ENCODE measurements at places on chromosomes 7 and 10.
A peak's percentile ranks its signal among the peaks of the same experiment; 100 is the strongest.

DNA sequence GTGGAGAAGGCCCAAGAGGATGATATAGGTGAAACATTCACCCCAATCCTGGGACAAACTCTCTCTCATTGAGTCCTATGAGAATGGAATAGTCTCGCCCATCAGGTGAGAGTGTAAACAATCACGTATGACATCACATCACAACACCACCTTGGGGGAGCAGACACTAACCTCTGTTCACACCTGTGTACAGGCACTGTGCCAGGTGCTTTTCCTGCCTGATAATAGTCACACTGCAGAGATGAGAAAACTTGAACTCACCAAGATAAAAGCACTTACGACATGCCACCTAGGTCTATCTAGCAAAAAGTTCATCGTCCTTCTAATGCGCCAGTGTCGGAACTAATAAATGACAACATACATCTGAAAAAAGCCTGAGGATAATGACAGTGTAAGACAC lies 187.8 kb downstream of the FAM107B start:
- DNase-seq, result no peak

DNA sequence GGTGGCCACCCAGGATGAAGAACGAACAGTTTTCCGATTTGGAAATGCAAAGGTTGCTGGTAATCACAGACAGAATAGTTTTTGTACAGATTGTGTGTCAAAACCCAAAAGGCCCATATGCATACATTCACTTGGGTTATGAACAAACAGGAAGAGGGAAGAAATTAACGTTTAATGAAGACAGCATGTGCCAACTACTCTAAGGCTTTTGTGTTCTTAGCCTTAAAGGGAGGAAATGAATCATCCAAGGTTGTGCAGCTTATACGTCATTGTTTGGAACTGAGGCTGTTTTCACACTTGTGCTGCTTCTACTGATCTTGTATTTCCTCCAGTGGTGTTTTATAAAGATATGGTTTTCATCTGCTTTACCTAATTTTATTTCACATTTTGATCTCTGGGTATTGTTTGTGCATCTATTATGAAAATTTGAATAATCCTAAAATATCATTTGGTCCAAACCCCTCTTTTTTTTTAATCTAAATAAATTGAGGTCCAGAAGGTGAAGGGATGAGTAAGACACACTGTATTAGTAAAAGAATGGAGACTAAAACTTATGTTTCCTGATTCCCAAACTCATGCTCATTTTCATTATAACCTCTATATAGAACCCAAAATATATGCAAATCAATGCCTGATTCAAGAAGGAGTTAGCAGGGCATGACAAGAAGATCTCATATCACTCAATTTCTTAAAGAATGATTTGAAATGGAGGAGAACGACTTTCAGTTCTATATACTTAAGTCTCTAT lies 373.1 kb downstream of the THSD7A start:
- DNase-seq, result no peak

DNA sequence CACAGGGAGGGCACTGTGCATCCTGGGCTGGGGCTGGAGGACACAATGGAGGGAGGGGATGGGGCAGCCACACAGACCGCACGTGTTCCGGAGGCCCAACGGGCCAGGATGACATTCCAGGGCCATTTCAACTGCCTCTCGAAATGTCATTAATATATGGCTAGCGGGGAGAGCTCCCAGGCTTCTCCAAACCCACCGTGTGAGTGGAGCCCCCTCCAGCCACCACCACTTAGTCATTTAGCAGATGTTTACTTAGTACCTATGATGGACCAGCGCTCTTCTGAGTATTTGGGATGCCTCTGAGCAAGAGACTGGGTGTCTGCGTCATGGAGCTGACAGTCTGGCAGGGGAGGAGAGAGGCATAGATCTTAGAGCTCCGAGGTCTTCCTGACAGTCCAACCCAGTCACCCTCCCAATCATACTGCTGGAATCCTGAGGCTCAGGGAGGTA lies 107.3 kb downstream of the ZMIZ1 start:
- DNase-seq, result no peak

- DNase-seq, result no peak
These were observed 324.5 kb downstream of the PHF14 start for GRCh38 chr7:11298220-11298619.

DNA sequence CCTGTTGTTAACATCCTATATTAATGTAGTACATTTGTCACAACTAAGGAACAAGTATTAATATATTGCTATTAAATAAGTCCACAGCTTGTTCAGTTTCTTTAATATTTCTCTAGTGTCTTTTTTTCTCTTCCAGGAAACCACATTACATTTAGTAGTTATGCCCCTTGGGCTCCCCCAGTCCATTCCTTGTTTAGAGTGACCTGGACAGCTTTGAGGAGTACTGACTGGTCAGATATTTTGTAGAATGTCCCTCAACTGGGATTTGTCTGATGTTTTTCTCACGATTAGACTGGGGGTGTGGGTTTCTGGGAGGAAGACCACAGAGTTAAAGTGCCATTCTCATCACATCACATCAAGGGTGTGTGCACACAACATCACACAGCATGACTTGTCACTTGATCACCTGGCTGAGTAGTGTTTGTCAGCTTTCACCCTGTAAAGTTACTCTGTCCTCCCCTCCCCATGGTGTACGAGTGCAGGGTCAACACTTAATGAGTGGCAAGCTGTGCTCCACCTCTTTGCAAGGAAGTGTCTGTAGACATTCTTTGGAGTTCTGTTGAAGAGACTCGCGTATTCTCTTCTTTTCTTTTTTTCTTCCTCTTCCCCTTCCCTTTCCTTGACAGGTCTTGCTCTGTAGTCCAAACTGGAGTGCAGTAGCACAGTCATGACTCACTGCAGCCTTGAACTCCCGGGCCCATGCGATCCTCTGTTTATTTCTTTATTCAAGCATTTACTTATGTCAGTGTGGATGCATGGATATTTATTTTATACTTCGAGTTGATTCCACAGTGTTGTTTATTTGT lies 10.2 kb downstream of the LMTK2 start:
- DNase-seq, result no peak

- no peak for DNase-seq
These were observed 303.5 kb downstream of the KLF6 start for GRCh38 chr10:3481496-3481895.

DNA sequence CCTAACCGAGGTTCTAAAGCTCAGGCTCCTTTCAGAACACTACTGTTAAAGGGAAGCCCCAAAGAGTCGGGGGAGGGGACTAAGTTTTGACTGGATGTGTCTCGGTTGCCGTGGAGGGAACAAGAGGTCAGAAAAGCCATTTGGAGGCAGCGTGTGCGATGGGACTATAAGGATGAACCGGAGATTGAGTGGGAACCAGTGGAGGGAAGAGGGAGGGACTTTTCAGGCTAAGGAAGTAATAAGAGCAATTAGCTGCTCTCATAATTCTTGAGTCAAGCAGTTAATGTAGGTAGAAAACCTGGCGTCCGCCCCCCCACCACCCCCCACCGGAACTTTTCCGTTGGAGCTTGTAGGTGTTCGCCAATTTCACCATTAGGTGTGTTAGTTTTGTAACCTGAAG lies 491 bp upstream of the AKAP9 start:
- peak; percentile 49 for DNase-seq

DNA sequence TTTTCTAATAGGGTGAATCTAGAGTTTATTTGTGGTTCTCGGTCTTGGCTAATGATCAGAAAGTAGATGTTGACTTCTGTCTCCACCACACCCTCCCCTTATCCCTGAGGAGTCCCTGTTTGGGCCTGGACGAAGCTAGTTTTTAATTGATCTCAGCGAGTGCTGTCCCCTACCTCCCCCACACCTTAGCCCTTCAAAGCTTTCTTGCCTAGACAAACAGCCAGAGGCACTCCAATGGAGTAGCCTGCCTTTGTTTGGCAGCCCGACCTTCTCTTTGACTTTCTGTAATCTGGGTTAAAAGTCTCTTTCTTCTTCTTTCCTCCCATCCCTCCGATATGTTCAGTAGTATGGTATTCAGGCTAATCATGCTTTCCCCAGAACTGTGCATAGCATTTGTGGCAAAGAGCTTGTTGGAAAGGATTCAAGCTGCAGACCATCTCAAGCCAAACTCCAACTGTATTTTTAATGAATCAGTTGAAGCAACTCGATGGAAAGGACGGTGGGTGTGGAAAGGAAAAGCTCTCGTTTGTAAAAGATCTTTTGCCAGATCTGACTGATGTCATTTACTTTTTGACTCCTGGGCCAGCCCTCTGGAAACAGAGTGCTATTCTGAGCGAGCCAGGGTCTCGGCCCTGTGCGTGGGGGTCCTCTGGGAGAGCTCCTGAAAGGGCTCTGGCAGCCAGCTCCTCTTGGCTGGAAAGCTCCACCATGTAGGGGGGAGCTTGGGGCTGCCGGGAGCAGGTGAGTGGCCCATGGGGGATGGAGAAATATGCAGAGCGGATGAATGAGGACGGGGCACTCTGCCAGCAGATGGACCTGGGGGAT lies 4.5 kb downstream of the FAM180A start:
- no peak for DNase-seq

GRCh38 chr7:14016950-14017349 lies 27.5 kb upstream of the ETV1 start:
- no peak for DNase-seq

DNA sequence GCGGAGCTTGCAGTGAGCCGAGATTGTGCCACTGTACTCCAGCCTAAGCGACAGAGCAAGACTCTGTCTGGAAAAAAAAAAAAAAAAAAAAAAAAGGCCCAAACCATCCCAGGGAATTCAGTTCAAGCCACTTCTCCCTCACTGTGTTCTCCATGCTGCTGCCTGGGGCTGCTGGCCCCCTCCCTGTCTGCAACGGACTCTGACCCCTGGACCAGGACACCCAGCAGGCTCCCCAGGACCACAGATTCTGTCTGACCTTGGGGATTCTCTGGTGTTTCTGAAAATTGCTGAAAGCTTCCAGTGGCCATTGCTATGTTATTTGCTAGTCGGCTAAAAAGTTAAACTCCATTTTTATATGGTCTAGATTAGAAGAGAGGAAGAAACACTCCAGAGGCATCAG lies 261.7 kb upstream of the C7orf33 start:
- no peak for DNase-seq

DNA sequence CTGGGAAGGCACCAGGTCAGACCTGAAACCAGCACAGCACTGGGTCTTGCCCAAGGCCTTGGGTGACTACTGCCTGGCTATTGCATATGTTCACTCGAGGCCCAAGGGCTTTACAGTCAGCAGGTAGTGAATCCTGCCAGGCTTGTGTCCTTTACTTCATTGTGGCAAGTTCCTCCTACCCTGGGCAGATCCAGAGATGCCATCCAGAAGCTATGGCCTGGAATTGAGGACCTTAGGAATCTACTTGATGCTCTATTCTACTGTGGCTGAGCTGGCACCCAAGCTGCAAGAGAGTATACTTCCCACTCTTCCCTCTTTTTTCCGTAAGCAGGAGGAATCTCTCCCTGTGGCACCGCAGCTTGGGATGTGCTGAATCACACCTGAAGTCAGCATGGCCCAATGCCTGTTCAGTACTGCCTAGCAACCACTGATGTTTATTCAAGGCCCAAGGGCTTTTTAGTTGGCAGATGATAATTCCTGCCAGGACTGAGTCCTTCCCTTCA lies 246.7 kb upstream of the CTBP2 start:
- DNase-seq, result no peak

DNA sequence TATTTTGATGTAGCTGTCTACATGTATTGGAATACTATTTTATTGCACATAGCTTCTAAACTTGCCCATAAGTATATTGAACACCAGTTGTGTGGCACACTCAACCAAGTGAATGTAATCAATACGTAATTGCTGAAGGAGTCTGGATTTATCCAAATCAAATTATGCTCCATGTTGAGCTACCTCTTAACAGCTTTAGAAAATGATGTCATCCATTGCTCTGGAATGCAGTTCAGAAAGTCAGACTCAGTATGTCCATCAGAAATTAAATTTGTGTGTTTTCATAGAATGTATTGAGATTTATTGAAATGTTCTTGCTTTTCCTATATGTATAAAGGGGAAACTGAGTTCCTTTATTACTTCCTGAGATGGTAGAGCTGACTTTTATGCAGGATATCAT lies 25.0 kb upstream of the CCAR1 start:
- DNase-seq, result no peak

DNA sequence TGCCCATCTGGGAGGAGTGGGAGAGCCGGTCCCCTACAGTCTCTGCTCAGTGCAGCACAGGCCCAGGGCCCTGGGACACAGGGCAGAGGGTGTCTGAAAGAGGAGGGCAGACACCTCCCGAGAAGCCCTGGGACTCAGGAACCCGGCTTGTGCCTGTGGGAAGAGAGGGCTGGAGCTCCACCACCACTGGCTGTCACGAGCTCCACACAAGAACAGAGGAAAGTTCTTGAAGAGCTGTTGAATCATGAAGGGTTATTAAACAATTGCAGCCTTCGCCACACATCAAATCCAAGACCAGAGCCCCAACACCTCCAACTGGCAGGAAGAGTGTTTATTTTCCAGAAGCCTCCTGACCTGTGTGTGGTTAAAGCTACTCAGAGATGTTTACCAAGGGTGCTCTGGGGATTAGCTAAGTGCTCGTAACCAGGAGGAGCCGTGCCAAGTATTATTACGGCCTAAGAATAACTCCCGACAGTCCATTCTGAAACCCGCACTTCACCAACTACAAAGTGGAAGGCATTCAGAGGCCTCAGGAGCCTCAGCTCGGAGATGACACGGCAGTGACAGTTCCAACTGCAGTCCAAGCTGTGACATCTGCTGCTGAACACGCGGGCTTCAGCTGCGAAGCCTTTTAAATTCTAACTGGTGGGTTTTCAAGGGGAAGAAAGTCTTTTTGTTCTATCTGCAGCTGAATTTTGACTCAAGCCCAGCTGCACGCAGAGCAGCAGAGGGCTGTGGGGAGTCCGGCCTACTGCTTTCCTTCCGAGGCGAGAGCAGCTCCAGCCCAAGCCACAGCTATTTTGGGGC lies 75.1 kb downstream of the MAD1L1 start:
- peak; percentile 82 for DNase-seq

GRCh38 chr10:76082232-76082631 lies 650.8 kb downstream of the LRMDA start:
- DNase-seq, result no peak

DNA sequence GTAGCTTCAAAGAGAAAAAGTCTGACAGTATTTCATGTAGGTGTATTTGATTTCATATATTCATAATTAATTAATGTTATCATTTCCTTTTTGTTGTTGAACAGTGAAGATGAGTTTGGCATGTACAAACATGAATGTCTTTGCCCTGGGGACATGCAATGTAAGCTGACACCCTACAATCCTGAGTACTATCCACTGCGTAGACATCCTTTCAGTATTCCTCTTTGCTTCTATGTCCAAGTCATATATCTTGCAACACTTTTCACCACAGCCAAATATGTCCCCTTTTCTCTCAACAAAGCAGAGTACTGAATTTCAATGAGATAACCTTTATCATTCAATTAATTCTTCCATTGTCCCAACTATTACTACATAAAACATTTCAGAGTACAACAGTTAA lies 93.6 kb downstream of the GPR37 start:
- DNase-seq, result no peak
